Activated CD4-positive, alpha-beta T cell treated with anti-CD3 and anti-CD28 coated beads, Interleukin-2, amount 10 ng/mL, durations not matched to agents 7 days and 5 days (primary cell): ENCODE measurements at places on chromosomes 7 and 10. TPM values are rescaled to one million over a fixed set of nuclear protein-coding genes. Genes with fewer than 3 reads are reported as not detected.

TMEM213 gene
- total RNA-seq = not detected

DNA sequence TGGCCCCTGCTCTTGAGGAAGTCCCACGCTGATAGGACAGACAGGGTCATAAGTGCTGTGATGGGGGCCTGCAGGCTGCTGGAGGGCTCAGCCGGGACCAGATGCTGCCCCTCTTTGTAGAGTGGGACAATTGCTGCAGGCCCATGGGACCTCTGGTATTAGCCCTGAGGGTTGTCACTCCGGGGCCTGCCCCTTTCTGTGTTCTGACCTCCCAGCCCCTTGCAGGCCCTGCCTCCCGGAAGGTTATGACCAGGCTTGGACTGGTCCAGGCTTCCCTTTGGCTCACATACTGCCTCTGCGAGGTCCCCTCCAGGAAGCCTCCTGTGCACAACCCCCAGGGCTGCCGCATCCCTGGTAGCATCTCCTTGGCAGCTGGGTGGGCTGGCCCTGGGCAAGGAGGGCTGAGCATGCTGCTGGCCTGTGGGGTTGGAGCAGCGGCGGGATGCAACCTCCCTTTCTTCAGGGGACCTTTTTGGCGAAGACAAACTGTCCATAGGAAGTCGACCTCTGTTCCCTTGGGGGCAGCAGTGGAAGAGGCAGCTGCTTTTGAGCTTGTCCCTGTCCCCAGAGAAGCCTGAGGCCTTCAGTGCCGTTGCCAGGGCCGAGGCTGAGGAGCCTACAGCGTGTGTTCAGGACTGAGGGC lies 8.8 kb downstream of the LIMK1 start:
- no peak for DNase-seq

DNA sequence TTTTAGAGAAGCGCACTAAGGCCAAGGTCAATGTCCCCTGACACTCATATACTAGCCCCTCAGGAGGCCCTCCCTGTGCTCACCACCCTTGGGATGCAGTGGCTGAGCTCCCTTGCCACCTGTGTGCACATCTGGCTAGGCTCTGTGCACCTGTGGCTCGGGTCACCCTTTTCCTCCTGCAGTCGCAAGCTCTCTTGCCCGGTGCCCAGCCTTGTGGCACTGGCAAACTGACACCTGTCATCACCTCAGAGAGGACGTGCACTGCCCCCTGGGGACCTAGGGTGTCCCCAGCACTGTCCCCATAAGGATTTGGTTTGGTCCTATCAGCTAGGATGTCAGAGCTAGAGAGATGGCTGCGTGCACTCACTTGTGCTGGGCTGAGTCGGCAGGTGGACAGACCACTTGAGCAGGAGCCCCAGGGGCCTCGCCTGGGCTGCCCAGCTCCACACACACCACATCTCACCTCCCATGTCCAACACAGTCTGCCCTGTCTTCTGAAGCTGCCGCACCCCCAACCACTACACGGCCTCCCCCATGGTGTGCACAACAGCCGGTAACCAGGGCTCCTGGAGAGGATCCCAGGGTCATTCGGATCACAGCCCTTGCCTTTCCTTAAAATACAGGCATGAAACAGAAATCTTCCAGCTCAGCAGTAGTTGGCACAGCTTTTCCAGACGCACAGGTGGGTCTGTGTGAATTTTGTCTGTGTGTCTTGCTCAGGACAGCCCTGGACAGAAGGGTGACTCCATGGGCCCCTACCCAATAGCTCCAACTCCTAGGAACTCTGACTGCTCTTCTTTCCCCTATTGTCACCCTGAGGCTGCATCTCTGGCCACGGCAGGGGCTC lies 111.0 kb downstream of the GRID1 start:
- DNase-seq = no peak

CAV1 gene
- not detected for total RNA-seq

GRCh38 chr10:60237977-60238758 lies 151.5 kb downstream of the ANK3 start:
- peak; percentile 31 for DNase-seq

- DNase-seq = no peak
Measured at GRCh38 chr7:87318741-87319140, 26.7 kb upstream of the CROT start.

EN2 gene
- total RNA-seq = not detected

GRCh38 chr10:75314570-75314969 lies 78.8 kb upstream of the COMTD1 start:
- DNase-seq = no peak

SLC16A9 gene
- 0.08 TPM for total RNA-seq

POU6F2 gene
- total RNA-seq = not detected

HOXA2 gene
- total RNA-seq = not detected

KMT2E gene
- total RNA-seq = 98.5 TPM

SCRN1 gene
- 2.1 TPM for total RNA-seq

DNA sequence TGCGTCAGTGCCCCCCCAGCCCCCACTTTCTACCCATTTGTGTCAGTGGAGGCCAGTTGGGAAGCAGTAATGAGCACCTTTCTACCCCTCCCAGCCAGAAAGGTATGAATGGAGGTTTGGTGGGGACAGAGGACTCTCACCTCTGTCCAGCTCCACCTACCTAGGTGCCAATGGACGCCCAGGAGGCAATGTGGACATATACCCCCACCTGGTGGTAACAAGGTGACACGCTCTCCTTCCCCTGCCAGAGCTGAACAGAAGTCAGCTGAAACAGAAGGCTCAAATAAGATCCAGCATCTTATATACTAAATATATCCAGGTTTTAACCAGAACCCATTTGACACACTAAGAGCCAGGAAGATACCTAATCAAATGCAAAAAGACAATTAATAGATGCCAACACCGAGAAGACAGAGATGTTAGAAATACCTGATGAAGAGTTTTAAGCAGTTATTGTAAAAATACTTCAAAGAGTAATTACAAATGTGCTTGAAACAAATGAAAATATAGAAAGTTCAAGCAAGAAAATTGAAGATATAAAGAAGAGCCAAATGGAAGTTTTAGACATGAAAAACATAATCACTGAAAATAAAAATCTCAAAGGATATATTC lies 18.4 kb upstream of the SORCS3 start:
- DNase-seq = peak; percentile 16

DNA sequence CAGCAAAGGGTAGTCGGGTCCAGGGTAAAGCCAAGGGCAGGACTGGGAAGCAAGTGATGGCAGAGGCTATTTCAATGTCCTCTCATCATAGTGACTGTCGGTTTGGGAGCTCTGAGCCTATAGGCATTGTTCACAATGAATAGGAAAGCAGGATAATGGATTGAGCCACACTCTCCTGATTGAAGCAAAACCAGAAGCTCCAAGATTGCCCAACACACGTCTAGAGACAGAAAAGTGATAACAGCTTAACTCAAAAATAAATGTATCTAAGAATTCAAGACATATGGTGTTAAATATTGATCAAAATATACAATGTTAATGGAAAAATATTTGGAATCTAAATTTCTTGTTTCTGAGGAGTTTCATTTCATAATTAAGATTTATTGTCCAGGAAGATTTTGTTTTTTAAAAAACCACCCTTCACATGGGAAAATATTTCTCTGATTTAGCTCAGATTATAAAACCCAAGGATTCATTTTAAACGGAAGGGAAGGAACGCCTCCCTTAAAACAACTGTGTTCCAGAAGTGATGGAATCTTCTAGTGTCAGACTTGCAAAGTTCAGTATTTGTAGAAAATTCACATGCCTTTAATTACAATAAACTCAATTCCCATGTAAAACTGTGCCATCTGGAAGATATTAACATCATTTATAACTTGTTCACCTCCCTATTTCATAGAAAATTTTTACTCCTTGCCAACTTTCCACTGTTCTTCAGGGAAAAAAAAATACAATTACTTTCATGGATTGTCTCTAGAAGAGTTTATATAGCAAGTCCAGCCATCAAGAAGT lies 54.5 kb downstream of the NRP1 start:
- no peak for DNase-seq

VPS37D gene
- total RNA-seq = not detected

GRCh38 chr10:44369854-44370253 lies 15.0 kb downstream of the CXCL12 start:
- no peak for DNase-seq

DNA sequence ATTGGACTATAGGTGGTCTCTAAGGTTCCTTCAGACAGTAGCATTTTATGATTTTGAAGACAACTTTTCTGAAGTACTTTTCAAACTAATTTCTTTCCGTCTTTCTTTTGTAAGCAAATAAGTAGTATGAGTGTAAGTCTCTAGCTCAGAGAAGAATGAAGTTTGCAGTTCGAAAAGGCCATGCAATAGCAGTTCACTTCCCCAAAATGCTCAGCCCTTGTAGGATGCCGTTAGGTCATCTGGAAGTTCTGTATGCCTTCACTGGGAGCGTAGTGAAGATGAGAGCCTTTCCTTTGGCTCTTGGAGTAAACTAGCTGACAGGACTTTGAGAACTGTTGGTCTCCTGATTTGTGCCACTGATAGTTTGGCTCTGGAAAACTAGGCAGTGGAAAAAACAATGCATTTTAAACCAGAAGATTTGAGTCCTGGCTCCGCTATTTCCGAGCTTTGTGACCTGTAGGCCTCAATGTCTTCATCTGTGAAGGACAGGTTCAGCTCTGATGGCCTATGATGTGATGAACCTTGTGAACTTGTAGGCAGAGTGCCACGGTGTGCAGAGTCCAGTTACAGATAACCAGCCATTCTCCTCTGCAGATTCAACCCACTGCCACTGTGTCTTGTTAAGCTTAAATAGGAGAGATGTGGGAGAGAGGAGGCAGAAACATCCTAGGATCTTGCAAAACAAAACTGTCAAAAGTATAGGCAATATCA lies 18.8 kb downstream of the SGPL1 start:
- DNase-seq = no peak

DNA sequence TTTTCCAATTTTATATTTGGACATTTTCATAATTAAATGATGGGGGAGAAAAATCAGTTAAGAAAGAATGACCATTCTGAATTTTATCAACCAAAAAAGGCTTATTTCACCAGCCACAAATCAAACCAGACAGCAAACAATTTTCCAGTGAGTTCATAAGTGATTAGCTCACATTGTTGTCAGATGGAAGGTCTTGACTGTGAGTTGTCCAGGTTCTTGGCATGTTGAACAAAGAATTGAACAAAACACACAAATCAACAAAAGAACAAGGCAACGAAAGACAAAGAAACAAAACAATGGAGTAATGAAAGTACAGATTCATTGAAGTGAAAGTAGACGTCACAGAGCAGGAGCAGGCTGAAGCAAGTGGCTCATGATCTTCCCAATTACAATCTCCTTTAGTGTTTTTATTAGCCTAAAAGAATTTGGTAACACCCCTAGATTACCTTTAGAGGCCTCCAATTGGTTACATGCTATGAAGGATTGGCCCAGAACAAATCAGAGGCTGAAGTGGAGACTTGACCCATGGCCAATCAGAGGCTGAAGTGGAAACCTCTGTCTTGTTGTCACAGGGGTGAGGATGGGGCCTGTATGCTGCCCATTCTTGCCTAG lies 248.7 kb downstream of the NEBL start:
- DNase-seq = no peak

FRMPD2 gene
- total RNA-seq = not detected

DNA sequence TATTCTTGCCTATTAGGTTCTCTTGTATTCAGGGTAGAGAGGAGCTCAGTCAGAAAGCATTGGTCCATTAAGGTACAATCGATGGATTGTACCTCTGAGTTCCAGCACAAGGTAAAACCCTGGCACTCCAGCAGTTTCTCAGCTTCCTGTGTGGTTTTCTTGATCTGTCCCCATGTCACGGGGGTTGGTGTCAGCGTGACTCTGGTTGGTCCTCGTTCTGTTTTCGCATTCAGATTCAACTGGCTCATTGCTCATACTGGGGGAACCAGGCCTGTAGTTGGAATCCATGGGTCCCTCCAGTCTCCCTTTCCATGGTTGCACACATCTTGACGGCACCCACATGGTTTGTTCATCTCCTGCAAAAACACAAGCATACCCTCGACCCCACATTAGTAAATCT lies 32.7 kb upstream of the RASGEF1A start:
- peak; percentile 64 for DNase-seq

DNA sequence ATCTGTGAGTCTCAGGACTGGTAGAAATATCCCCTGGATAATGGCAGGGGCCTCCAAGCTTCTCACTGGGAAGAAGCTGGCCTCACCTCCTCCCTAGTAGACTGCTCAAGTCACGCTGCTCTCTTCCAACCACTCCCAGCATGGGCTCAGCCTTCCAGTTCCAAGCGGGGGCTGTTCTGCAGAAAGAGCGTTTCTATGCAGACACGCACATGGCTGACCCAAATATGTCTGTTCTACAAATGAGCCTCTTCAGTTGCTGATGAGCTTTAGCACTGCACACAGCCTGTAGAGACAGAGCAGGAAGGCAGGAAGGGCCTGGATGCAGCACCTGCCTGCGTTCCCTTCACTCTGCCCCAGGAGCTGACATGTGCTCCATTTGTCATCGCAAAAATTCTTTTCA lies 523.9 kb upstream of the MGMT start:
- DNase-seq = no peak

GRCh38 chr10:117942226-117942625 lies 104.5 kb downstream of the RAB11FIP2 start:
- DNase-seq = no peak

DCLRE1A gene
- 12.7 TPM for total RNA-seq

GRCh38 chr7:3497796-3498195 lies 196.7 kb downstream of the SDK1 start:
- no peak for DNase-seq

CCL26 gene
- total RNA-seq = not detected

CCDC3 gene
- total RNA-seq = 0.12 TPM
